Left renal pelvis (tissue), 4 donors: ENCODE measurements at places on chromosomes 13 and 19.

DNA sequence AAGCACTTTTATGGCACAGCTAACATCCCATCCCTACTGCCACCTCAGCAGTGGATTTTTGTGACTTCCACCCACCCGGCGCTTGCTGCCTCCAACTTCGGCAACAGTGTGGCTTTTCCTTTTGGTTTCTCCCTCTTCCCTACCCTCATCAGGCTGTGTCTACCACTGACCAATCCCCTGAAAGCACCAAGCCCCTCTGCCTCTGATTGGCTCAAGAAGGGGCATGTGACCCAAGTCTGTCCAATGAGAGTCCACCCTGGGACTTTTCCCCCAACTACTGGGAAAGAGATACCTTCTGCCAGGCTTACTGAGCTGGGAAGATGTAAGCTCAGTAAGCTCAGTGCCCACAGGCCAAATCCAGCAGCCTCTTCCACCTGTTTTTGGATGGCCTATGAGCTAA lies 5.8 kb downstream of the SMIM7 start:
- DNase-seq: no peak

DNA sequence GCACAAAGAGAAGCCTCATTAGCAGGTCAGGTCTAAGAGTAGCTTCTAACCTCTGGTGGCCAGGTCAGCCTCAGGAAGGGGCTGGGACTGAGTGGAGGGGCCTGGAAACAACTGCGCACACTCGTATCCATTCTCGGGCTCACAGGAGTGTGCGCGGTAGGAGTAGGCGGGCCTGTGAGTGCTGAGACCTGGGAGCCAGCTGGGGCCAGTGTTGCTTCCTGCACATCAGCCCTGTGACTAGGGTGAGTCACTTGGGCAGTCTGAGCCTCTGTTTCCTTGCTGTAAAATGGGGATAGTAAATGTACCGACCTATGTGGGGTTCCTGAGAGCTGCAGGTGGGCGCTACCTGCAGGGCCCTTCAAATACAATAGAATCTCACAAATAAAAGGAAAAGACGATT lies 26.9 kb downstream of the SIN3B start:
- no peak for DNase-seq

GRCh38 chr13:99287551-99287950 lies 19.6 kb downstream of the GPR183 start:
- no peak for DNase-seq

DNA sequence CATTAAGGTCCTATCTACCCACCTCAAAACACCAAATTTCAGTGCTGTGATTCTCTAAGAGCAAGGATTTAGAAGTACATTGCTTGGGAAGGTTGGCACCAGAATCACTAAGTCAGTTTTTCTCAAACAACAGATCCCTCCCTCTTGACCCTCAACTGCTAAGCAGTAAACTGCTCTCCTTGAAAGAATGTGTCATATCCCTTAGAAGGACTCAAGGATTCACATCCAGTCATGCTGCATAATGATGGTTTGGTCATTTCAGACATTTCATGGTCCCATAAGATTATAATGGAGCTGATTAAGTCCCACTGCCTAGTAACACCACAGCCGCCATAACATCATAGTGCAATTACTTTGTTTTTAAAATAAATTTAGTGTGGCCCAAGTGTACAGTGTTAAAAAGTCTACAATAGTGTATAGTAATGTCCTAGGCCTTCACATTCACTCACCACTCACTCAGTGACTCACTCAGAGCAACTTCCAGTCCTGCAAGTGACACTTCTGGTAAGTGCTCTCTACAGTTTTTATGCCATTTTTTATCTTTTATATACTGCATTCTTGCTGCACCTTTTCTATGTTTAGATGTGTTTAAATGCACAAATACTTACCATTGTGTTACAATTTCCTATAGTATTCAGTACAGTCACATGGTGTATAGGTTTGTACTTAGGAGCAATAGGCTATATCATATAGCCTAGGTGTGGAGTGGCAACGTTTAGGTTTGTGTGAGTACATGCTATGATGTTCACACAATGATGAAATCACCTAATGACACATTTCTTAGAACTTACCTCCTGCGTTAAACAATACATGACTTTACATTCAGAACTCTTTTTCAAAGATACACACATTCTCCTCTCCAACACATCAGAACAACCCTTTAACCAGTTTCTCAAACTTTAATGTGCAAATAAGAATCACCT lies 15.7 kb upstream of the CCDC169 start:
- DNase-seq: no peak

GRCh38 chr13:31923134-31923763 lies 108.3 kb upstream of the FRY start:
- no peak for DNase-seq

DNA sequence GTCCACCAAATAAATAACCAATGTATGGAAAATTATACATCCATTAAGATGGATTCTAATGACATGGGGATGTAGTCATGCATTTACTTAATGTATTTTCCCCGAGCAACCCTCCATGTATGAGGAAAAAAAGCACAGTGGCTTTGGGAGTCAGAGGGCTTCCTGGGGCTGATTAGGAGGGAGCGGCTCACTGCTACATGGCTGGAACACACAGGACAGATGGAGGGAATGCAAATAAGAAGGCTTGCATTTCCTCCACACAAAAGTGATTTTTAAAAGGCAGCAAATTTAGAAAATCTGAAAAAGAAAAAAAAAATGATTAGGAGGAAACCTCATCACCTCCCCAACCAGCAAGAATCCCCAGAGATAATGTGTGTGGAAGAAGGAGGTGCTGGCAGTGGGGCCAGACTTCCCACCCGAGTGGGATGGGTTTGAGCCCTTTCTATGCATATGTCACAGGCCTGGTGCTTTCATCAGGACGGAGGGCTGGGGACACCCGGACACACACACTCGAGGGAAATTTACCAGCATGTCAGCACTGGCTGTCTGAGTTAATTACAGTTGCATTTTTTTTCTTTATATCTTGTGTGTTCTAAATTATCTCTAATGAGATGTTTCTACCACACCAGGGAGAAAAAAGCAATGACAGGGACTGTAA lies 118.9 kb downstream of the USP12 start:
- no peak for DNase-seq

- no peak for DNase-seq
Measured at GRCh38 chr13:43107780-43108179, 84.4 kb downstream of the DNAJC15 start.

- DNase-seq: no peak
Measured at GRCh38 chr13:54004026-54004699, 975.5 kb downstream of the OLFM4 start.

GRCh38 chr19:2010135-2010668 lies 5.3 kb downstream of the BTBD2 start:
- DNase-seq: no peak

- no peak for DNase-seq
Measured at GRCh38 chr13:28501547-28501946, 6.6 kb upstream of the FLT1 start.

GRCh38 chr19:18073197-18073596 lies 13.5 kb downstream of the IL12RB1 start:
- no peak for DNase-seq

GRCh38 chr13:77544355-77544754 lies 8.8 kb downstream of the SCEL start:
- DNase-seq: no peak
